Kidney epithelial cell (primary cell): ENCODE measurements at places on chromosomes 16 and 17. TPM values are rescaled to one million over a fixed set of nuclear protein-coding genes. Genes with fewer than 3 reads are reported as not detected.

SLFN5 gene
- total RNA-seq, result 114 and 129 TPM in 2 replicates

MILR1 gene
- not detected in 2 replicates for total RNA-seq

ANKRD40CL gene
- total RNA-seq, result not detected in 2 replicates

PRSS36 gene
- 0.55 and 1.5 TPM in 2 replicates for total RNA-seq

GLTPD2 gene
- total RNA-seq, result not detected in 2 replicates

CLDN6 gene
- 319 and 359 TPM in 2 replicates for total RNA-seq

XAF1 gene
- total RNA-seq, result 2.5 and 13.3 TPM in 2 replicates

DNA sequence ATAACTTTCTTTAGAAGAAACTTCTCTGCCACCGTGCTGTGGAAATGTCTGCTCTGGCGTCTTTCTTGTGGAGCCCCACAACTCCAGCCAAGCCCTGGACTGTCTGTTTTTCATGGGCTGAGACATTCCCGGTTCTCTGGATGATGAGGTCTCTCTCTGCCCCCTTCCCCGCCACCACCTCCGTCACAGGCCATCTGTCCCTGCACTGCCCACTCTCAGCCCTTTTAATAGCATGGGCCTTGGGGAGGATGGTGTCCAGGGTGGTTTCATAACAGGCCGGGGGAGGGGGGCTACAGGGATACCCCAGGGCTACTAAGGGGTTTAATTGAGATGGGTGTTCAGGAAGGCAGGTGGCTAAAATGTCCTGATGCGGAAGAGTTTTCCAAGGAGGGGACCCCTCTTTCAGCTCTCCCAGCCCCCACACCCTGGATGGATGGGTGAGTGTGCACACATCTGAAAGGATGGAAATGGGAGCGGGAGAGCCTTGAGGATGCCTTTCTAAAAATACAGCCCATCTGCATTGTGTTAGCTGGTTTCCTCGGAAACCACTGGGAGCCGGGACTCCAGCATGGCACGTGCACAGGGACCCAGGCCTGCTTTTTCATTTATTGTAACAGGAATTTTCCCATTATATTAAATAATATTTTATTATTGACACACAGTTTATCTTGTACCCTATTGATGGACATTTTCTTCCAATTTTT, 14.6 kb upstream of the NDRG4 start:
- no peak for DNase-seq

GRCh38 chr16:67257486-67258160, 8.8 kb downstream of the SLC9A5 start:
- DNase-seq, result no peak

GRCh38 chr16:75464122-75464918, at the start of gene TMEM170A:
Gene TMEM170A, minus strand, starts transcription at chr16:75464689. Its CDS starts 89 bp downstream, at chr16:75464600.
- peak; percentile 89 for DNase-seq

DNA sequence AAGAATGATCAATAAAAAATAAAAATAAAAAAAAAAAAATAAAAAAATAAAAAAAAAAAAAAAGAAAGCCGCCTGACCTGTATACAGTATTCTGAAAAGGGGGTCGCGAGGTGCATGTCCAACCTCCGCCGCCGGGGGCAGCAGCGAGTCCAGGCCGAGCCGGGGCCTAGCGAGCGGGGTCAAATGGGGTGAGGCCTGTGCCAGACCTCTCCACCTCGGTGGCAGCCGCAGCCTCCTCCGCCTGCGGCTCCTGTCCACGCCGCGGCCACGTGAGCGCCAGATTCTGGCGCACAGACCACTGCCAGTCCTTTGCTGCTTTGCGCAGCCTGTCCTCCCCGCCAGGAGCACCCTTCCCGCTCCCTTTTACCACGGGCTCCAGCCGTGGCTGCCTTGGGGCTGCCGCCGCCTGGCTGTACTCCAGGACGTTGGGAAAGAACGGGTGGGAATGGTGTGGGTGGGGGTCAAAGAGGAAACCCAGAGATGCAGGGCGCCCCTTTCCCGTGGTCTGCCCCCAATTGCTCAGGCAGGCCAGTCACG, 2.4 kb upstream of the BCKDK start:
- no peak for DNase-seq

DNA sequence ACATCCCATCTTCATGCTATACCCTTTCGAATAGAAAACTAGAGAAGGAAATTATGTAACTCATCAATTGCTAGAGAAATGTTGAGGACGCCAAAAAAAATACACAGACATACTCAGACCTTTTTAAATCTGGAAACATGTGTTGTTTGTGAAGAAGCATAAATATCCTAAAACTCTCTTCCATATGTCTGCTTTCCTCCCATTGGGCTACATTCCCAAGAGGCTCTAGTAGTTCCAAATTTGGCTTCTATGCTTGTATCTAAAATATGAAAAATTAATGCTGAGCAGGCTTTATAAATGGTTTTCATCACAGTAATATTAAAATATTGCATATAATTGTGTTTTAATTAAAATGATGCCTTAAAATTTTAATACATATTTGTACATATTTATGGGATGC, 297.9 kb upstream of the PSMD7 start:
- no peak for DNase-seq

DNA sequence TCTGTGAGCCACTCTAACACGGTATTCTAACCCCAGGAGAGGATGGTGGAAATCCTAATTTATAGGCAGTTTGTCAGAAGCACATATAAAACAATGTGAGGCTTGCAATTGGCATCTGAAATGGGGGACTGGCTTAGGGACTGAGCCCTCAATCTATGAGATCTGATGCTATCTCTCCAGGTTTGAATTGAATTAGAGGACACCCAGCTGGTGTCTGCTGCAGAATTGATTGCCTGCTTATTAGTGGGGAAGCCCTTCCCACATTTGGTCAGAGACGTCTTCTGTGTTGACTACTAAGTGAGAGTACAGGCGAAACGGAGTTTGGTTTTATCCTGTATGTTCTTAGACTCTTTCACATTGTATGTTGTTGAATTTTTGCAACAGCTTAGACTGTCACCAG, 13.6 kb upstream of the TMIGD1 start:
- no peak for DNase-seq

DNA sequence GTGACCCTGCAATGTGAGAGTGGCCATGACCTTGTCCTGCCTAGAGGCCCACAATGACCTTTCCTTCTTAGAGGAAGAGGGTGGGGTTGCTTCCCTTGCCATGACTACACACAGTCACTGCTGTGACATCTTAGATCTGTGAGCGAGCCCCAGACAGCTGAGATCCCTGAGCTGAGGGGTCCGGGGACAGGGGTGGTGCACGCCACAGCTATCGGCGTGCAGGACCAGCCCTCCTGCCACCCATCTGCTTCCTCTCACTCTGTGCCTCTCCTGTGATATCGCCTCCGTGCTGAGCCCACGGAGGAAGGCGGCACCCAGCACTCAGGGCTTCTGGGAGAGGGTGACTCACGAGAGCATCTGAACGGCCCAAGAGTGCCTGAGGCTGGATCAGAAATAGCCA, 35.2 kb downstream of the KIAA0513 start:
- DNase-seq, result no peak

GRCh38 chr16:30867747-30868146, 26.1 kb downstream of the BCL7C start:
- DNase-seq, result no peak

GRCh38 chr17:72826602-72827001, 265.9 kb downstream of the SLC39A11 start:
- peak; percentile 10 for DNase-seq

DNA sequence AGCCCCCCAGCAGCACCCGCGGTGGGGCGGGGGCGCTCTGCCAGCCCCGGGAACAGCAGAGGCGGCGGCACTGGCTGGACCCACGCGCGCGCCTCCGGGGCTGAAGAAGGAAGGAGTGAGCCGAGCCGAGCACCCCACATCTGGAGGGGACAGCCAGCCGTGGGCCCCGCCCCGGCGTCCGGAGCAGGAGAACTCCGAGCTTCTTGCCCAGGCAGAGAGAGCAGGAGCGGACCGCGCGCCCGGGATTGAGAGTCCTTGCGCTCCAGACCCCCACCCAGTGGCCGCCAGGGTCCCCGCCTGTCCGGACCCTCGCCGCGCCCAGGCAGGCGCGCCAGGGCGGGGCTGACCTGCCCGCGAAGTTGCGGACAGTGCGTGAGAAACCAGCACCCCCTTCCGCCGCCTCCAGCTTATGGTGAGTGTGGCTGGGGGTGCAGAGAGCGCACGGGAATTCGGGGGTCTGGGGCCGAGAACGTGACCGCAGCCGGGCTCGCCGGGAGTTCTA, 921.9 kb upstream of the EEF2KMT start:
- no peak for DNase-seq
